ENCODE measurements at places on chromosomes 5 and 9.

GRCh38 chr9:109455391-109455790 is 42.7 kb downstream of the PTPN3 start:
- DNase-seq: no peak

GRCh38 chr5:123907349-123907748 is 395.4 kb downstream of the CSNK1G3 start:
- DNase-seq: no peak

DNA sequence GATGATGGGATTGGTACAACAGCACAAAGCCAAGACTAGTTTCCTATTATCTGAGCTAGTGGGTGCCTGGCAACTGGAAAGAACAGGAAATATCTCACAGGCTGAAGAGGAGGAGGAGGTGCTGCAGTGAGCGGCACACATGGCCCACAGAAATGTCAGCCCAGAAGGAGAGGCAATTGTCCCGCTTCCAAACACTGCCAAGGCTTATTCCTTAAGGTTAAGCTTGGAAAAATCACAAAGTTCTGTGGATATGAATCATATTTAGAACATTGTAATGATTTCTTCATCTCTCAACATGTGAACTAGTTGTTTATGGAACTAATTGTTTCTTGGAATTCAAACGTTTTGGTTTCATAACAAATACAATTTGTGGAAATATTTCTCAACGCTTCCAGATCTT is 1019.5 kb upstream of the SEMA6A start:
- no peak for DNase-seq

DNA sequence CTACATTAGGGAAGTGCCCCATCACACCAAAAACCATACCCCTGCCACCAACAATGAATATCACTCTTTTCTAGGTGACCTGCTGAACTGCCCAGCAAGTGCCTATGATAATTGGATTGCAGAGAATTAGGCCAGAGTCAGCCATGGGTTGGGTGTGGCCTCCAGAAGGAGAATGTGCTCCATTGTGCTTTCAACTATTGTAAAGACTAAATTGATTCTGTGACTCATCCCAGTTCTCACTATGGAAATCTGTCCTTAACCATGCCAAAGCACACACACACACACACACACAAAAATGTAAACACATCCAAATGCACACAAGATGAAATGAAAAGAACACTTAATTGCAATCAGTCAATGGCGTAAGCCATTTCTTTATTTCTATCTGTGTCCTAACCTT is 25.7 kb downstream of the DRD1 start:
- DNase-seq: no peak

DNA sequence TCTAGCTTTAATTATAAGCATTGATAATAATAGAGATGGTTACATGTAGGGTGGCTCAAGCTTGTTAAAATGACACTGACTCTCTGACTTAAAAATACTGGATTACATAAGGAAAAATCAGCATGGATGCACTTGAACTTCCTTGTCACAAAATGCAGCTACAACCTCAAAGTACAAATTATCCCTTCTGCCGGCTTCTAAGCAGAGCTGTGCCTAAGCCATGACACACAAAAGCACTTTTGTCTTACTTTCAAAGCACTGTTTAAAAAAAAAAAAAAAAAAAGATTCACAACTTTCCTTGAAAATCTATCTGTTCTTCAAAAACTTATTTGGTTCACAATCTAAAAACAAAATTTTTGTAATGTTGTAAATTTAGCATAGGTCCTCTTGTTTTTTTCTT is 36.4 kb upstream of the ZFAND5 start:
- no peak for DNase-seq

GRCh38 chr9:93126151-93126781 is 7.8 kb downstream of the NINJ1 start:
- no peak for DNase-seq

DNA sequence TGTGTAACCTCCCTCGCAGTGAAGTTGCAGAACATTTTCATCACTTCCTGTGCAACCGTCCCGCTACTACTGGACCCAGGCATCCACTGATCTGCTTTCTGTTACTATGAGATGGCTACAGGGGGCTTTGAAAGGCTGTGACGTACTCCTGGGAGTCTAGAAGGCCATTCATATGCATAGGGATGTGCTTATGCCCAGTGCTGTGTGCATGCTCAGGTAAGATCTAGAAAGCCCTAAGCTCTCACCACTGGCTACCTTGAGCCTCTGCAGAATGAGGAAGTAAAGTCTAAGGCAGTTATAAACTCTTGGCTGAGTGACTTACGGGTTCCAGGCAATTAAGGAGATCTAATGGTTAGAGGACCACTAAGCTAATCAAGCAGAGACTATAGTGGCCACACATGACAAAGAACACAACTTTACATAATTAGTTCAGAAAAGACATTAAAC is 11.8 kb downstream of the HNRNPAB start:
- no peak for DNase-seq

GRCh38 chr5:1758574-1758973 is 41.1 kb downstream of the MRPL36 start:
- DNase-seq: no peak

DNA sequence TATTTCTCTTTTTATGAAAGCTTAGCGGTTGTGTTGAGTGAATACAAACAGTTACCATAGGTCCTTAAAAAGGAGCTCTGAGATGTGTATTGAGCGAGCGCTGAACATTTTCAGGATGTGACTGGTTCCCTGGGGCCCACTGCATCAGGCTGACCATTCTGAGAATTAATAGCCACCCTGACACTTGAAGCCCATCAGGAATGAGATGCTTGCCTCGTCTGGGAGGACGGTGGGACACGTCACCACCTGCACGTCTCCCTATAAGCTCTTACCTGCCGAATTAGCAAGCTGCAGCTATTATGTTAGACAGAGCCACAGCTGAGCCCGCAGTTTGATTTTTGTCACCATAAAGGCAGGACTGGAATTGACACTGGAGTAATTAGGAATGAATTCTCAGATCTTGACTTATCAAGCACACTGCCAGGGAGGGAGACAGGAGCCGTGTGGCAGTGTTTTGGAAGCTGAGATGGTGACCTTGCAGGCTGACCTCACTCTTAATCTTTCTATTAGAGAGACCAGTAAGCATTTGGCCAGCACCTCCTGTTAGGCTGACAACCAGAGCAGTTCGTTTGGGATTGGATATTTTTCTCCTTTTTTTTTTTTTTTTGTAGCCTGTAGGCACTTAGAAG is 373.1 kb upstream of the WWC1 start:
- DNase-seq: no peak

All from stimulated activated CD4-positive, alpha-beta T cell treated with anti-CD3 and anti-CD28 coated beads, Interleukin-1b, Interleukin-23, amount 100 ng/mL, for 1 hour (primary cell).